ENCODE measurements at places on chromosomes 7 and 10. TPM values are rescaled to one million over a fixed set of nuclear protein-coding genes. Genes with fewer than 3 reads are reported as not detected.

DNA sequence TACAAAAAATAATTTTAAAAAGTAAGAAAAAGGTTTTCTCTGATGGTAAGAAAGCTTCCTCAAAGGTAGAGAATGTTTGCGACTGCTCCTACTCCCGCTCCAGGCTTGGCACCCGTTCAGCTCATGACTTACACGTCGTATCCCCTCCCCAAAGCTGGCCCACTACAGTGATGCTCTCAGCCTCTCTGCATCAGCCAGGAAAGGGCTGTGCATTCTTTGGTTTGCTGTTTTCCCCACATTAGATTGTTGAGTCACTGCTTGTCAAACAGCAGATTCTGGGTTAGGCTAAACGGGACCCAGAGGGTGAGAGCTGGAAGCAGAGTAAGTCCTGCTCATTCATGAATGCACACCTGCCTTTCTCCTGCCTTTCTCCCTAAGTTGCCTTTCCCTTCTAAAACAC, 54.7 kb upstream of the NMT2 start:
- no peak for DNase-seq

- DNase-seq = no peak
These were observed 20.8 kb upstream of the SDHAF3 start for GRCh38 chr7:97096661-97097060.

- DNase-seq = no peak
These were observed 98.2 kb downstream of the RNF216 start for GRCh38 chr7:5683280-5683670.

Gene AP3M1
- total RNA-seq = 51.9 TPM

All from lung (tissue), 17 donors.